ENCODE measurements at places on chromosomes 4 and X.

GRCh38 chr4:152674359-152674758 is 5.4 kb downstream of the TMEM154 start:
- no peak for DNase-seq

GRCh38 chrX:141839856-141840255 is 1.7 kb downstream of the MAGEC3 start:
- DNase-seq: no peak

GRCh38 chr4:173025131-173025530 is 143.5 kb upstream of the GALNT7 start:
- DNase-seq: peak; percentile 93

- DNase-seq: peak; percentile 67
Measured at GRCh38 chrX:46376246-46376885, 168.9 kb downstream of the ZNF674 start.

- DNase-seq: peak; percentile 72
Measured at GRCh38 chr4:112075129-112075753, 70.0 kb upstream of the FAM241A start.

DNA sequence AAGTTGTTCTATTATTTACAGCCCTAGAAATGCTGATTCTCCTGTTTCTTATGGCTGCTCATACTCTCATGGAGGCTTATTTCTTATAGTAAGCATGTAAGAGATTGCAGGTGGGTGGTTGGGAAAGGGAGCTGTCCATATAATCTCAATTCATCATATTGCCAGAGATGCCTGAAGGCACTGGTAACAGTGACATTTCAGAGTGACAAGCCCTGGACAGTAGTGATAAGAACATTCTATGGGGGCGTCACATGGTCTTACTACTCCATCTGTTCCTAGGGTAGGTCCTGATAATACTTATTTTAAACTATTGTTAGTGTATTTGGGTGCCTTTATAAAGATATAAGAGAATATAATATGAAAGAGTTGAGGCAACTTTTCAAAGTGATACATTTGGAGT is 171.5 kb downstream of the CFAP299 start:
- no peak for DNase-seq

GRCh38 chr4:127616898-127617297 is 15.9 kb upstream of the INTU start:
- no peak for DNase-seq

DNA sequence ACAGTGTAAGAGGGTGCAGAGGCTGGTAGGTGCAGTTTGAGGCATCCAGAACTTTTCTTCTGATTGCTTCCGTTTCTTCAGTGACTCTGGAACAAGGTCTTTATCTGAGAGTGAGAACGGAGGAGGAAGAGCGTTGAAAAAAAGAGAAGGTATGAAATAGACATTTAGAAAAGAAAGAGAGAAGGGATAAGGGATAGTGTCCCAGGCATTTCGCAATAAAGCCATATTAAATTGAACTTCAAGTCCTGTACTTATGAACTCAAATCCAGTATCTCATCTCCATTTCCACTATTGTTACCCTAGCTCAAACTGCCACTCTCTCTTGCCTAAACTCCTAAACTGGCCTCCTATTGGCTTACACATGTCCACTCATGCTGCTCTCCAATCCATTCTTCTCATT is 36.7 kb downstream of the NPY2R start:
- no peak for DNase-seq

GRCh38 chr4:105162123-105162796 is 15.6 kb downstream of the TET2 start:
- no peak for DNase-seq

Measured in Kasumi-1 (cell line).